ENCODE measurements at places on chromosomes 7 and 10. TPM values are rescaled to one million over a fixed set of nuclear protein-coding genes. Genes with fewer than 3 reads are reported as not detected.

DNA sequence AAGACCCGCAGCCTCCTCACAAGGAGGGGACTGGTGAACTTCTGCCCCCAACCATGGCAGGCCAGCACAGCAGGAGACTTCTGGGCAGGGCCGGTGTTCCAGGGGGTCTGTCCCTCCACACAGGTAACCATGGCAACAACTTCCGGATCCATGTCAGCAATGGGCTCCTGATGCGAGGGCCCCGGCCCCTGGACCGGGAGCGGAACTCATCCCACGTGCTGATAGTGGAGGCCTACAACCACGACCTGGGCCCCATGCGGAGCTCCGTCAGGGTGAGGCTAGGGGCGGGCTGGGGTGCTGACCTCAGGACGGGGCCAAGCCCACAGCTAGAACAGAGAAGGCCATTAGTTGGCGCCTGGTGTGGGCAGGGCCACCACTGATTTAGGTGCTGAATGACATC is 5.7 kb upstream of the C10orf105 start:
- DNase-seq: no peak

- no peak for DNase-seq
Observed at GRCh38 chr10:111089293-111089692, 12.5 kb downstream of the ADRA2A start.

DNA sequence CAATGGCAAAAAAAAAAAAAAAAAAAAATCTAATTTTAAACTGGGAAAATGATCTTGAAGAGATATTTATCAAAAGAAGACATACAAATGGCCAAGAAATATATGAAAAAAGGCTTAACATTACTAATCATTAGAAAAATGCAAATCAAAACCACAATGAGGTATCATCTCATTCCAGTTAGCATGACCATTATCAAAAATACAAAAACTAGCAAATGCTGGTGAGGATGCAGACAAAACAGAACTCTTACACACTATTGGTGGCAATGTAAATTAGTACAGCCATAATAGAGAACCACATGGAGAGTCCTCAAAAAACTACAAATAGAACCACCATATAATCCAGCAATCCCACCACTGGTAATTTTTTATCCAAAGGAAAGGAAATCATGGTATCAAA is 489.6 kb downstream of the TNS3 start:
- no peak for DNase-seq

- DNase-seq: no peak
Observed at GRCh38 chr10:111990734-111991133, 192.8 kb downstream of the GPAM start.

DNA sequence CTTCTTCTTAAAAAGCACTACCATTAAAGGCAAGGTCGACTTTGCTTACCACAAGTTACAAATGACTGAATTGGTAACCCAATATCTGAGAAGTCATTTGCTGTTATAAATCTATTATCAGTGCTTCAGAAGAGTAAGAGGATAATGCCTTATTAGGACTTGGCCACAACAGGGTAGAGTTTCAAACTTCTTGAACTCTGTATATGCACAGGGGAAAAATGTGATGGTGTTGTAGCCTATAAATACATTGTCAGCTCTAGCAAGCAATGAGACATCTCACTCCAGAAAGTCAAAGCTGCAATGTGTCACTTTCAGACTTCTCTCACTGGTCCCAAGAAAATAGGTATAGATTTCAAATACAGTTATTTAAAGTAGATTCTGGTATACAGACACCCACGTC is 9.3 kb downstream of the TFEC start:
- DNase-seq: peak; percentile 14

DNA sequence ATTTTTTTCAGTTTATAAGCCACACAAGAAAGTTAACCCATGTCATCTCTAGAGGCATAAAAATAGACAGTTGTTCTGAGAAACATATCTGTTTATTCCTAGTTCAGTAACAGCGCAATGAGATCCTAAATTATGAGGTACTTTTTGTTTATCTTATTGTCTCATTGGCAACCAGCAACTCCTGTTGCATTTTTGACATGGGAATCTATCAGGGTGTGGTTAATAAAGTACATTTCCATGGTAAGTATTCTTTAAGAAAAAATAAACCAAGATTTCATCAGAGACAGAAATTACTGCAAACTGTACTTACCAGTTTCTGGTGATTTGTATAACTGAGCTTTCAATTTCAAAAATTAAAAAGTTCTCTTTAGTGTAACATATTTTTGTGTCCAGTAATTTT is 9.0 kb downstream of the FAS start:
- DNase-seq: no peak

GRCh38 chr7:158685693-158686092 is 18.9 kb downstream of the NCAPG2 start:
- no peak for DNase-seq

- no peak for DNase-seq
Observed at GRCh38 chr10:48608279-48608681, 3.4 kb upstream of the ARHGAP22 start.

GRCh38 chr7:42120191-42120590 is 116.8 kb downstream of the GLI3 start:
- no peak for DNase-seq

DNA sequence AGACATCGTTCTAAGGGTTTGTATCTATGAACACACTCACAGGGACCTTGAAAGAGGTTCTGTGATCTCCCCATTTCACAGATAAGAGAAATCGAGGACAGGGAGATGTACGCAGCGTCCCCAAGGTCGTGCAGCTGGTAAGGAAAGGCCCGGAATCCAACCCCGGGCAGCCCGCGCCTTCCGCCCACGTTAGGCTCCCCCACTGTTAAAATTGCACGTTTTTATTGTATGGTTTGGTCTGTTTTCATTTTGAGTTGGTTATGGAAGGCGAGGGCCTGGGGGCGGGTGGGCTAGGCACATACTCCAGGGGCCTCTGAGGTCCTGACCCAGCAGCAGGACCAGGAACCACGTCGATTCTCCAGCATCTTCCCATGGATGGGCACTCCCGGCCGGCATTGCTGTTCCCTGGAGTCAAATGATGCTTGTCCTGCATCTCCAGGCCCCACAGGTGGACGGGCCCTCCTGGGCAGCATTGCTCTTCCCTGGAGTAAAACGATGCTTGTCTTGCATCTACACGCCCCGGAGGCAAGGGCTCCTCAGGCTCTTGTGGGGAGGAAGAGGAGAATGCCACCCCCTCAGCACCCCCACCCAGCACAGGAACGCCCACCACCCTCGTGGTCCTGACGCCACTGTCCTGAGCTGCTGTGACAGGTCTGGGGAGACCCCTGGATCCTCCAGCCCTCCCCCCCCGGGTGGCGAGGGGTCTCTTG is 65.9 kb downstream of the PDGFA start:
- no peak for DNase-seq

DNA sequence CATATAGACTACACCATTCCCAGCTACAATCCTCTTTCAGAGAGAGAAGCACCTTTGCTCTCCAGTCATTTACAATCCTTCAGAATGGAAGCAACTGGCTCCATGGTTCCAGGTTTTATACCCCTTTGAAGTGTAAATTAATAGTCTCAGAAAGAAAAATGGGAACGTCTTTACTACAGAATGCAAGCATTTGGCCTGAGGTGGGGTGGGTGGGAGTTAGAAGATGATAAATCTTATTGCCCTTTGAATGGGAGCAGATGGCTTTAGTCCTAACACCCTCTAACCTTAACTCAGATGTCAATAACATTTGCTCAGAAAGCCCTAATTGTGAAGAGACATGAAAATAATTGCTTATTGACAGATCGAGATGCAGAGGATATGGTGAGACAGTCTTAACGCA is 84.2 kb upstream of the KCNMA1 start:
- no peak for DNase-seq

- DNase-seq: no peak
Observed at GRCh38 chr10:14758994-14759664, 15.6 kb downstream of the FAM107B start.

DNA sequence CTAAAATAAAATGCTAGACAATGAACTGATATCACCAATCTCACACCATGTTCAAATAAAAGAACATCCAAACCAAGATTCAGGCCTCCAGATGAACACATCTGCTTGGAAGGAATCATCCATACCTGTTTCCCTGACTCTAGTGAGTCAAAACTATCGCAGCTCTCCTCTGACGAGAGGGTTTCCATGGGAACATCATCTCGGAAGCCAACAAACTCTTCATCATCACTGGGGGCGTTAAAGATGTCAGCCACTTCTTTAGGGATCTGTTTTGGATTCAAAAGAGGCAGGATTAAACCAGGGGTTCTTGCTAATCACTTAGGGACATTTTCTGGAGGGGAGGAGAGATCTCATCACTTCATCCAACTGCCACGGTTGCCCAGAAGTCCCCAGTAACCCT is 29.1 kb downstream of the CDCA7L start:
- no peak for DNase-seq

GRCh38 chr7:82210416-82211184 is 233.0 kb downstream of the CACNA2D1 start:
- no peak for DNase-seq

GRCh38 chr10:21138769-21139340 is 241.7 kb upstream of the NEBL start:
- peak; percentile 37 for DNase-seq

DNA sequence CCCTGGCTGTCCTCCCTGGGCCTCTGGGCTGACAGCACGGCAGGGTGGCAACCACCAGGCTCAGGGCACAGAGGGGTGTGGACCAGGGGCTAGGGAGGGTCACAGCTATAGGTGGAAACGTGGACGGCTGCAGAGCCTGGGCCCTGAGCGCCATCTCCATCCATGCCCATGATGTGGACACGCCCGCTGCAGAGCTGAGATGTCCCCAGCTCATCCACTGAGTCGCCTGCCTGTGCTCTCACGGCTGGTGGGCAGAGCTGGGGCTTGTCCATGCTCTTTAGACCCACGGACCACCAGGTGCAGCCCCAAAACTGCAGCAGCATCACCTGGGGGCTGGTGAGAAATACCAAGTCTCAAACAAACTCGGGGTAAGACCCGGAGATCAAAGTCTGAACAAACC is 16.1 kb downstream of the TECPR1 start:
- no peak for DNase-seq

- no peak for DNase-seq
Observed at GRCh38 chr7:139823959-139824521, 5.0 kb upstream of the TBXAS1 start.

DNA sequence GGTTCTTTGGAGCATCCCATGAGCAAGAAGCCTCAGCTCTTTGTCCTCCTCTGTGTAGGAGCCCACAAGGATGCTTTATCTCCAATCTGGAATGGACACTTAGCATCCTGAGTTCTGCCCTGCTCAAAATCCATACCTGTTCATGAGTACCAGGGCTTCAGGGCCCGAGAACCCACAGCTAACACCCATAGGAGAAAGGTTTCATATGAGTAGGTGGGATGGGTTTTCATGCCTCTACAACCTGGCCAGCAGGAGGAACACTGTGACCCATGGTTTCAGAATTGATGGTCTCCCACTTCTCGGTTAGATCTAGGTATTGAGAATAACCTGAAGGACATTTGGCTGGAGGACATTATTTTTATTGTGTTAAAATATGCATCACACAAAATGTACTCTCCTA is 57.8 kb downstream of the TBXAS1 start:
- DNase-seq: no peak

Gene HOXA4
- polyA plus RNA-seq: 23.8 TPM

Gene NANOS1
- polyA plus RNA-seq: 4.1 TPM

Gene CLCN1
- 0.15 TPM for polyA plus RNA-seq

Gene AKR1C3
- 63.1 TPM for polyA plus RNA-seq

Gene GNAT3
- not detected for polyA plus RNA-seq
